ENCODE measurements at places on chromosomes 2 and 18.
A peak's percentile ranks its signal among the peaks of the same experiment; 100 is the strongest.

- H3K27me3 ChIP-seq = no peaks in the 10 kb centered on the region
- peaks cover 13% of the 10 kb centered on the region for H3K4me1 ChIP-seq
- no peak overlapping the region for H3K27ac ChIP-seq
- no peak for DNase-seq
Observed at GRCh38 chr18:76557026-76557575, 62.1 kb upstream of the ZNF516 start.

DNA sequence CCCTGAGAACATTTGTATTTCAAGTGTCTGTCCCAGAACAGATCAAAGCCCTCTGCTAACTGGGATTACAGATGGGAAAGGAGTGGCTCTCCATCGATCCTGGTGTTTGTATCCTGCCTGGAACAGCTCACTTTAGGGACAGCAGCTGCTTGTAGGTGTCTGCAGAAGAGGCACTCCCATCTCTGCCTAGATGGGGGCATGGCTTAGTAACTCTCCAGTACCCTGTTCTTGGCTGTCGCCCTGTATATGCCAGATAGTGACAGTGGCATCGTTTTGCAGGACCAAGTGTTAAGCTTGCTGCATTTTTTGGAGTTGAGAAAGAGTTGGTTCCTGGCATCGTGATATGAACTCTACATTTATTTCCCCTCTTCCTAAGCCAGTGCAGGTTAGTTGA lies 189.9 kb downstream of the SH3RF3 start:
- H3K4me1 ChIP-seq = peaks cover 6% of the 10 kb centered on the region
- H3K27ac ChIP-seq = no peak overlapping the region
- H3K36me3 ChIP-seq = no peaks in the 10 kb centered on the region
- H3K27me3 ChIP-seq = no peaks in the 10 kb centered on the region

DNA sequence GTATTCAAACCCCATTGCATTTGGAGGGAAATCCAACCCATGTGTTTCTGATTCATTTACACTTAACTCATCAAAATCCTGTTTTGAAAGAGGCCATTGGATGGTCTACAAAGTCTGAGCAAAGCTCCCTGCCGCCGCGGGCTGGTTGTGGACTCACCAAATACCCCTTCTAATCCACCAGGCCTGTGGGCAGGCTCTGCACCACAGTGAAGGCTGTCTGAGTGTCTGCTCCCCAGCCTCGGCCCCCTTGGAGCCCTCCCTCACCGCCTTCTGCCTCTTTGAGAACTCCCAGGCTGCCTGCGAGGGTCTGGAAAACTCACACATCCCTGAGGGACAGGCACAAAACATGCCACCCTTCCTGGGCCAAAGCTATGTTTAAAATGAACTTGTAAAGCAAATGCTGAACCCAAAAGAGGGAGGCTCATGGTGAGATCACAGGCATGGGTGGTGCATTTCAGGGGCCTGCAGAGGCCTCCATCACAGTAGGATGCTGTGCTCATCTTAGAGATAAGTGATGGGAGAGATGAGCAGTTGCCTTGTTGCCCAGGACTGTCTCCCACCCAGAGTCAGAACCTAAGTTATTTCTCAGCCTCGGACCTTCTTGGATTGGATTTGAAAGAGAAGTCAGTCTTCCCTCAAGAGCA lies 225.0 kb downstream of the CYP26B1 start:
- no peaks in the 10 kb centered on the region for H3K27me3 ChIP-seq
- no peaks in the 10 kb centered on the region for H3K36me3 ChIP-seq
- no peak overlapping the region for H3K27ac ChIP-seq
- no peaks in the 10 kb centered on the region for H3K4me1 ChIP-seq

- H3K27me3 ChIP-seq = no peaks in the 10 kb centered on the region
- no peak overlapping the region for H3K4me3 ChIP-seq
- no peak for DNase-seq
- H3K27ac ChIP-seq = no peak overlapping the region
- H3K4me1 ChIP-seq = peaks cover 7% of the 10 kb centered on the region
- H3K36me3 ChIP-seq = no peaks in the 10 kb centered on the region
Observed at GRCh38 chr2:26414311-26414710, 12.6 kb downstream of the DRC1 start.

DNA sequence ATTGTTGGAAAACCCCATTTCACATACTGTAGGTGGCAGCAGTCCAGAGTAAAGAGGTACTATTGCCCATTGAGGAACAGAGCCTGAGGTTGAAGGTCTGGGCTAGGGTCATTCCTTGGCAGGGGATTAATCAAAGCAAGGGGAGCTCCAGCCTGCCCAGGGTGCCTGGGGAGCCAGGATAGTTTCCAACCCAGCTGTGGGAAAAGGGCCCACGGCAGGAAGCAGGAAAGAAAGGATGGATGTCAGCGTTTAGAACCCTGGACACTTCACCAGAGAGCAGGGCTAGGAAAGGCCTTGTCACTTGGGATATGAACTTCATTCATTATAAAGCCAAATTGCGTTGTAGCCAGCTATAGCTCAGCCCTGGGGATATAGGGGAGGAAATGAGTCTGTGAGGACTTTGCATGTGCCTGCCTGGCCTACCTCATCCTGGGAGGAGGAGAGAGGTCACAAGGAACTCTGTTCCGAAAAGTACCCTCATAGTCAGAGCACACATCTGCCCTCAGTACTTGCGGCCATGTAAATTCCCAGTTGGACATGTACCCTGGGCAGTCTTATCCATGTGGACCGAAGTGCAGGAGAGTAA lies 140.2 kb upstream of the COPS8 start:
- H3K4me1 ChIP-seq = no peaks in the 10 kb centered on the region
- no peak for DNase-seq
- no peaks in the 10 kb centered on the region for H3K27me3 ChIP-seq
- no peak overlapping the region for H3K27ac ChIP-seq

GRCh38 chr2:69917852-69918251 lies 2.9 kb downstream of the MXD1 start:
- peaks cover 16% of the 10 kb centered on the region for H3K36me3 ChIP-seq
- peaks cover 26% of the 10 kb centered on the region for H3K4me1 ChIP-seq
- H3K4me3 ChIP-seq = no peak overlapping the region
- peak overlapping the region; percentile 47 for H3K27ac ChIP-seq
- no peak for DNase-seq
- H3K27me3 ChIP-seq = no peaks in the 10 kb centered on the region

DNA sequence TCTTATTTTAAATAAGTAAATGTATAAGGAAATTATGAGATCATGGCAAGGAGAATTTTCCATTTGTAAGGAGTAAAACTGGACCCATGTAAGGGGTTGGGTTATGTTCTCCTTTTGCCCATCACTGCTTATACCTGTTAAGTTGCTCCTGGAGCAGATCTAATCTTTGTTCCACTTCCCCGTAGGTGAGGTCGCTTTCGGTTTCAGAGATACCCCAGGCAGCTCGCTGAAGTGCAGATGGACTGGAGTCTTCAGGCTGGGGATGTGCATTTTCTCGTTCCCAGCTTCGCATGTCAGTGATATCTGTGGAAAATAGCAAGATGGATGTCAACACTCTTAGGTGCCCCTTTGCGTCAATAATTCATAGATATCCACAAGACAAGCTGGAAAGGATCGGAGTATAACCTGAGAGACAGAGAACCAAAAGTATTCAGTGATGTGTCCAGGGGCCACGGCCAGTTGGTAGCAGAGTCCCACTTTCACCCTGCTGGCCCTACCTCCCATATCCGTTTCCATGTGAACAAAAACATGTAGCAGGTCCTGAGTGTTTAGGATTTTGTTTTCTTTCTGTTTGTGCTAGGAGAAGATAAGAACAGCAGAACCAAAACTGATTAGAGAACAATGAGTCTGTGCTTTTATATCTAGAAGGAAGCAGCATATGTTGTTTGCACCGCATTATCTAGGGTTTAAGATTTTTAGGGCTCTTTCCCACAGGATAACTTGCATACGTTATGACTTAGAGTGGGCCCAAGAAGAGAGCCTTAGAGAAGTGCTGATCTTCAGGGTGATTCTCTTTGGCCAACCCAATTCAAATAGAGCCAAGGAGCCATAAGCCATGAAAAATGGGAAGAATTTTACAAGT lies 36.0 kb downstream of the GCA start:
- no peaks in the 10 kb centered on the region for H3K27me3 ChIP-seq
- H3K4me1 ChIP-seq = no peaks in the 10 kb centered on the region
- DNase-seq = peak; percentile 43
- H3K27ac ChIP-seq = no peak overlapping the region
- H3K4me3 ChIP-seq = peak overlapping the region; percentile 2

DNA sequence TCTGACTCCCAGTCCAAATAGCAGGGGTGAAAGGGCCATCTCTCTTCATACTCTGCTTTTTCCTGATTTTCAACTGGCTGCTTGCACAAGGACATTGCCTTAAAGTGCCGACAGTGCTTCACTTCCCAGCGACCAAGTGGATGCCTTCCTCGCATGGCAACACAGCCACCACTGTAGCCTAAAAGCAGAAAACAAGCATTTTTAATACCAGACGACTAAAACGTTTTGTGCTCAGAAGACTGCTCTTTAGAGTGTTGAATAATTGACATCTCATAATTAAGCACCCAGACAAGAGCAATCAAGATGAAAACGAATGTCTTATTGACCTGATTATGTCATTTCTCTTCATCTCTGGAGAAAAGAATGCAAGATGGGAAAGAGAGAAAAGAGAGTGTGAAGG lies 75.2 kb downstream of the PLA2R1 start:
- H3K4me3 ChIP-seq = no peak overlapping the region
- no peaks in the 10 kb centered on the region for H3K36me3 ChIP-seq
- DNase-seq = no peak
- H3K27me3 ChIP-seq = no peaks in the 10 kb centered on the region

GRCh38 chr18:5627776-5628511 lies 84.1 kb upstream of the EPB41L3 start:
- H3K27ac ChIP-seq = no peak overlapping the region
- H3K36me3 ChIP-seq = no peaks in the 10 kb centered on the region
- H3K4me3 ChIP-seq = peak overlapping the region; percentile 62
- H3K4me1 ChIP-seq = peaks cover 40% of the 10 kb centered on the region

- no peak overlapping the region for H3K27ac ChIP-seq
- no peaks in the 10 kb centered on the region for H3K4me1 ChIP-seq
- H3K36me3 ChIP-seq = no peaks in the 10 kb centered on the region
Observed at GRCh38 chr2:57080035-57080434, 896.2 kb downstream of the CCDC85A start.

GRCh38 chr2:219444566-219445091 lies 10.0 kb downstream of the SPEG start:
- no peak overlapping the region for H3K27ac ChIP-seq
- peaks cover 13% of the 10 kb centered on the region for H3K27me3 ChIP-seq
- peaks cover 12% of the 10 kb centered on the region for H3K4me1 ChIP-seq
- H3K36me3 ChIP-seq = no peaks in the 10 kb centered on the region
- H3K4me3 ChIP-seq = no peak overlapping the region

DNA sequence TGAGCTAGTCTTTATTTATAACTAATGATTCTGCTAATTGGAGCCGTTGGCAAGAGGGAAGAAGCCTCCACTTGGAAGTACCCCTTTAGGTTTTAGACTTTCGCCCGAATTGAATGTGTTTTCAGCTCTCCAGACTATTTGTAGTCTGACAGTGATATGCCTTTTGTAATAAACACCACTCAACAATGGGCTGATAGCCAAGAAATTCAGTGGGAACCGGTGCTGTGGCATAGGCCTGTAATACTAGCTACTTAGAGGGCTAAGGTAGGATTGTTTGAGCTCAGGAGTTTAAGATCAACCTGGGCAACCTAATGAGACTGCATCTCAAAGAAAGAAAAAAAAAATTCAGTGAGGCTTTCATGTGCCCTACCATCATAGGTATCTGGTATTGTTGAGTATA lies 13.6 kb upstream of the ZSCAN30 start:
- no peaks in the 10 kb centered on the region for H3K4me1 ChIP-seq
- peaks cover 81% of the 10 kb centered on the region for H3K36me3 ChIP-seq
- no peak overlapping the region for H3K4me3 ChIP-seq
- no peak overlapping the region for H3K27ac ChIP-seq

DNA sequence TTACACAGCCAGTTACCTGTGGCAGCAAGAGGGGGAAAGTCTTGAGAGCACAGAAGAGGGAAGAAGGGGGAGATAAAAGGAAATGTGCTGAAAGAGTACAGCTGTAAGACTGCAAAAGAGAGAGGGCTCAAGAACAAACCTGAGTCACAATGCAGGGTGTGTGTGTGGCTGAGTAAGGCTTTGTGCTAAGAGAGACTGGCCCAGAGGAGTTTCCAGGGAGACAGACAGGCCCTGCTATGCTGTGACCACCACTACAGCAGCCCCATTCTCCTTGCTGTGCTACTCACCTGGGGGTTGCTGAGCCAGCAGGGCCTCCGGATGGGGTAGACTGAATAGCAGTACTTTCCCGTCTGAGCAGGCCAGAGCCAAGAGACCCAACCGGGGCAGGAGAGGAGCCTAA lies 12.4 kb upstream of the MPV17 start:
- DNase-seq = no peak
- no peak overlapping the region for H3K4me3 ChIP-seq
- peak overlapping the region; percentile 17 for H3K27ac ChIP-seq
- peaks cover 81% of the 10 kb centered on the region for H3K36me3 ChIP-seq
- H3K4me1 ChIP-seq = no peaks in the 10 kb centered on the region

DNA sequence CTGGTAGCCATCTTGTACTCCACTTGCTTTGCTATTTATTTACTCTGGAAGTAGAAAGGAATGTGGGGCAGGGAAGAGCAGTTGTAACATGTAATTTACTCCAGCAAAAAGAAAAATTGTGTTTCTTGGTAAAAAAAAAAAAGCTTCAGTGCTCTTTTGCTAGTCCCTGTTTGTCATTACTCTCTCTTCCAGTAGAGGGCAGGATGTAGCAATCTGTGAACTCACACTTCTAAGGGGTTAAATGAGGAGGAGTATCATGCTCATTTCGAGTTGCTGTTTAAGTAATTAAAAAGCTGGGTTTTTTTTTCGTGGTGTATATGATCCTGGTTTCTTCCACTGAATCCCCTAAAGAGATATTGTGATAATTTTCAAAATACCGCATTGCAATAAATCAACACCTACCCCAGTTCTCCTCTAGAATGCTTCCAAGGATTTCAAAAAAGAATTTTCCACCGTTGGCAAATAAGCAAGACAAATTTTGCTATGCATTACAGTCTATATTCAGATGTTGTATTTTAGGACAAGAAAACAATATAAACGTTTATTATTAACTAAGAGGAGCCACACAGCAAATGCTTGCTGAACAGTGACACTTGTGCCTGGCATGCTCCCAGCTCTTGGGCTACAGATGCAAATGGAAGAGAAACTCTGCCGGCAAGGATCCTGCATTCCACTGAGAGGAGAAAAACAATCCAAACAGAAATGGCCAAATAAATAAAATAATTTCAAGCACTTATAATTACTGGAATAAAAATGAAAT lies 261.6 kb downstream of the ASXL3 start:
- H3K4me1 ChIP-seq = no peaks in the 10 kb centered on the region
- H3K27me3 ChIP-seq = no peaks in the 10 kb centered on the region
- no peak overlapping the region for H3K4me3 ChIP-seq
- peak; percentile 12 for DNase-seq

DNA sequence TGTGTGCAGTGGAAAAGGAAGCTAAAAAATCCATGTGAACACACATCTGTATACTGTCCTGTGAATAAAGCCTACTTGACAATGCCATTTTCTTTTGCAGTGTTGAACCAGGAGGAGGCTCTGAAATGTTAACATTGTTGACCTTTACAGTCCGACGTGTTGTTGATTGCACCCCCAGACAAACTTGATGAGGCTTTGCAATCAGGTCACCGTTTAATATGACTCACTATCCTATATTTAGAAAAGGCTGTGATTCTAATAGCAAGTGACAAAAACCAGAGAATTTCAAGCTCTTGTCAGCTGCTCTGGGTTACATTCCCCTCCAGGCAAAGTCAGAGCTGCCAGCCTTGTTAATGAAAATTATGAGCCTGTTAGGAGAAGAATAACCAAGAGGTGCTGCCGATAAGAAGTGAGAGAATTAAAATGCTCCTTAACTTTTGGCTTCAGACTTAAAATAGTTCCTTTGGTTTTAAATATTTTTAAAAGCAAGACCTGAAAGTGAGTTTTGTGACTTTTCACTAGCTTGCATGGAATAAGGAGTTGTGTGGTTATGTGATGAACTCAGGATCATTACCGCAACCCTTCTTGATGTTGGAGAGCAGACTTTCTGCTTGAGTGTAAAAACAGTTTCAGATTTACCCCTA lies 162.1 kb downstream of the QPCT start:
- no peaks in the 10 kb centered on the region for H3K36me3 ChIP-seq
- H3K27ac ChIP-seq = no peak overlapping the region
- no peaks in the 10 kb centered on the region for H3K4me1 ChIP-seq
